ENCODE measurements at places on chromosomes 5 and 9. TPM values are rescaled to one million over a fixed set of nuclear protein-coding genes. Genes with fewer than 3 reads are reported as not detected.

IL13 gene
- not detected for total RNA-seq

CYLC2 gene
- not detected for total RNA-seq

NME5 gene
- total RNA-seq: 1.4 TPM

CAST gene
- 210 TPM for total RNA-seq

DNAJC18 gene
- 8.7 TPM for total RNA-seq

PCDHB11 gene
- 0.65 TPM for total RNA-seq

PGM5 gene
- total RNA-seq: 3.2 TPM

SPINK6 gene
- total RNA-seq: not detected

FOXD4L5 gene
- total RNA-seq: not detected
